SIG-M5 (cell line): ENCODE measurements at places on chromosomes 11 and 22.

GRCh38 chr11:76318744-76319384 is 62.1 kb downstream of the THAP12 start:
- no peak for DNase-seq

- DNase-seq: no peak
Measured at GRCh38 chr22:49765951-49766350, 61.7 kb downstream of the BRD1 start.

- DNase-seq: no peak
Measured at GRCh38 chr11:30365793-30366517, 43.1 kb downstream of the ARL14EP start.

GRCh38 chr22:40190501-40190900 is 12.8 kb downstream of the TNRC6B start:
- no peak for DNase-seq

DNA sequence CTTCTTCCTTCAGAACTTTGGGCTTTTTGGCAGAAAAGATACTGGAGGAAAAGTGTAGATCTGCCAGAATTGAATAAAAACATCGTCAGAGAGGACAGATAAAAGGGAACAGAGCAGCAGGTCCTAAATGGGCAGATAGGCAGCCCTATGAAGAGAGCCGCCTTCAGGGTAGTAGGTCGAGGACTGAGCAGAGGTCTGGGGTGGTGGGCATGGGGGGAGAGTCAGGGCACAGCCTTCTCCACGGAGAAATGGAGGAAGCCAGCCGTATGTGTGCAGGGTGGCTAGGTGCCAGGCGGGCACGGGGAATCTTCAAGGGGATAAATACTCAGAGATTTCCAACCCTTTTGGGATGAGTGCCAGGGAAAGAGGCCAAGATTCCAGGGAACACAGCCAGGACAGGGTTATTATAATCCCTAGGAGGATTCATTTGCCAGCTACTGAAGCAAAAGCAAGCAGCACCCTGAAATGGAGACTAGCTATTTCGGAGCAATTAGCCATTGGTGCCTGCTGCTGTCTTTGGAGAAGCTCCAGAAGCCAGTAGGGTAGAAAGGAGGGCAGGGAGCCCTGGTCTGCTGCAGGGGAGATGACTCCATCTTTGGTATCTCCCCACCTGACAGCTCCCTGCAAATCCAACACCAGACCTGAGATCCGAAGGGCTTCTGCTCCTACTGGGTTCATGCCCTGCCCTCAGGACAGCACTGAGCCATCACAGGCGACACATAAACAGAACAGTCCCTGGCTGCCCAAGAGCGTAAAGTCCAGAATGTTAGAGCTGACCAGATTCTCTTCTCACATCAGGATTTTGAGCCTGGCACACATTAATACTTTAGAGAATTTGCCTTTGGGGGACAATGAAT is 174.5 kb upstream of the NTM start:
- DNase-seq: no peak

GRCh38 chr11:72840780-72841179 is 26.6 kb downstream of the ATG16L2 start:
- DNase-seq: no peak

DNA sequence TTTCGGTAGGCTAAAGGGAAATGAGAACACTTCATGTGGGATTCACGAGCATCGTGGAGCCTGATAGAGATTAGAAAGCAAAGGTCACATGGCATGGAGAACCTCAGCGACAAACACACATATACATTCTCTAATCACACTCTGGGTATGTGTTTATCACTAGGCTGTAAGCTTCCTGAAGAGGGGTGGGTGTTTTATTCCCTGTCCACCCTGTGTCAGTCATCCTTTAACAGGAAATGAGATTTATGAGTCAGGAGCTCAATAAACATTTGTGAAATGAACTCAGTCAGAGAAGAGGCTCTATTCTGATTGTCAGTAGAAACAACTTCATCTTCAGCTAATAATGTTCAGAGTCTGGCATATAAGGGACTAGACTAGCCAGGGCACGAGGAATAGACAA is 71.7 kb upstream of the EIF3M start:
- no peak for DNase-seq

DNA sequence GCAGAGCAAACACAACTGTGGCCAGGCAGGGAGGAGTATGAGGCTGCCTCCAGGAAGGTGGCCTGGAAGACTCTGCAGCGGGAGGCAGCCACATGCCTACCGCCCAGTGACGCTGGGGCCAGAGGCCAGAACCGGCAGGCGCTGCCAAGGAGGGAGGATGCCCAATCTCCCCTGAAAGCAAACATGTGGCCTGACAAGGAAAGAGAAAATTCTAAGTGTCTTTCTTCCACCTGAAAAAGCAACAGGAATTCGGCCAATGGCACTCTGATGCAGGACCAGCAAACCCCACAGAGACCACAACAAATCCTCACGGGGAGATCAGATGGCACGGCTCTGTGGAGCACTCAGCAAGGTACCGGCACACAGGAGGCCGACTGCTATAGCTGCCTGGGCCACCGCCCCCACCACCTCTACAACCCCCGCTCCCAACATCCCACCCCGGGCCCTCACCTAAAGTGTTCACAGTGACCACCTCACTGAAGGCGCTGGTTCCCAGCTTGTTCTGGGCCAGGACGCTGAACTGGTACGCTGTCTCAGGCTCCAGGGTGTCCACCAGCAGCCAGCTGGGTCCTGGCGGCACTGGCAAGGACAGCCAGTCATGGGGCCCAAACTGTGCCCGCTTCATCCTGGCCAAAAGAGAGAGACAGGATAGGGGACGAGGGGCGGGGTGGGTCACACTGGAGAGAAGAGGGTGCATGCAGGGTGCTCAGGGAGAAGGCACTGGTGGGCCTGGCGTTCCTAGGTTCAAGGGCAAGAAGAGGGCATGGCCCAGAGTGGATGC is 30.1 kb downstream of the IGSF9B start:
- no peak for DNase-seq

- no peak for DNase-seq
Measured at GRCh38 chr11:62579252-62579651, 5.6 kb upstream of the EEF1G start.
